Activated CD4-positive, alpha-beta memory T cell treated with anti-CD3 and anti-CD28 coated beads, Interleukin-2, amount 10 ng/mL, durations not matched to agents 7 days and 5 days (primary cell): ENCODE measurements at places on chromosomes 4 and X.
A peak's percentile ranks its signal among the peaks of the same experiment; 100 is the strongest.

GRCh38 chrX:123803331-123803983 lies 56.4 kb upstream of the XIAP start:
- peaks cover 6% of the 10 kb centered on the region for H3K4me1 ChIP-seq
- H3K36me3 ChIP-seq, result no peaks in the 10 kb centered on the region
- H3K27me3 ChIP-seq, result no peaks in the 10 kb centered on the region
- no peak overlapping the region for H3K27ac ChIP-seq
- no peak overlapping the region for H3K4me3 ChIP-seq

GRCh38 chr4:7719354-7720174 lies 220.1 kb downstream of the AFAP1 start:
- H3K4me1 ChIP-seq, result no peaks in the 10 kb centered on the region
- DNase-seq, result peak; percentile 63
- no peaks in the 10 kb centered on the region for H3K36me3 ChIP-seq
- peaks cover 10% of the 10 kb centered on the region for H3K27me3 ChIP-seq

DNA sequence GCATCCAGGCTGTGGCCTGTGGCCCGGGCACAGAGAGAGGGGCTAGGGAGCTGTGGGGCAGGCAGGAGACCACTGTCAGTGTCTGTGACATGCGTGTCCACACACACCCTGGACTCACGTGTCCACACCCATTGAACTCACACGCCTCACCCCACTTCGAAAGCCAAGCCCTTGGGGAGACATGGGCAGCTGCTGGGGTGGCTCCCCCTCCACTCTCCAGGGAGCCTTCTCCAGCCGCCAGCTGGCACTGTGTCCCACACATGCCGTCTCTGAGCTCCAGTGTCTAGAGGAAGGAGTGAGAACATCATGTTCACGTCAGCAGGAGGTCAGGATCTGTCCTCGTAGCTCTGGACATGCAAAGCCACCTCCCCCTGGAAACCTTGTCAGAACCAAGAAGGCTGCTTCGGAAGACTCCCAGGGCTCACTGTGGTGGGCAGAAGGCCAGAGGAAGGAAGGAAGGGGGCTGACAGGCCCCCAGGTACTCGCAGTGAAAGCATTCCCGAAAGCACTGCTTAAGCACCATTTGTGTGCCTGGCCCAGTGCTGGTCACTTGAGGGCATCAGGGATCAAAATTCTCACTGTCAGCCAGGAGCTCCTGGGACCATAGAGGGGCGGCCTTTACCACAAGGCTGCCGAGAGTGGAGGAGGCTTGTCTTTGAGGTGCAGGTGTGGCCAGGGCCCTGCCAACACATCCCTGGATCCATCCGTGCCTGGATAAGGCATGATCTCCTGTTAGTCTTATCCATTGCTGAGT lies 61.4 kb downstream of the HTRA3 start:
- H3K27ac ChIP-seq, result no peak overlapping the region
- H3K4me3 ChIP-seq, result no peak overlapping the region
- no peaks in the 10 kb centered on the region for H3K36me3 ChIP-seq
- no peak for DNase-seq

DNA sequence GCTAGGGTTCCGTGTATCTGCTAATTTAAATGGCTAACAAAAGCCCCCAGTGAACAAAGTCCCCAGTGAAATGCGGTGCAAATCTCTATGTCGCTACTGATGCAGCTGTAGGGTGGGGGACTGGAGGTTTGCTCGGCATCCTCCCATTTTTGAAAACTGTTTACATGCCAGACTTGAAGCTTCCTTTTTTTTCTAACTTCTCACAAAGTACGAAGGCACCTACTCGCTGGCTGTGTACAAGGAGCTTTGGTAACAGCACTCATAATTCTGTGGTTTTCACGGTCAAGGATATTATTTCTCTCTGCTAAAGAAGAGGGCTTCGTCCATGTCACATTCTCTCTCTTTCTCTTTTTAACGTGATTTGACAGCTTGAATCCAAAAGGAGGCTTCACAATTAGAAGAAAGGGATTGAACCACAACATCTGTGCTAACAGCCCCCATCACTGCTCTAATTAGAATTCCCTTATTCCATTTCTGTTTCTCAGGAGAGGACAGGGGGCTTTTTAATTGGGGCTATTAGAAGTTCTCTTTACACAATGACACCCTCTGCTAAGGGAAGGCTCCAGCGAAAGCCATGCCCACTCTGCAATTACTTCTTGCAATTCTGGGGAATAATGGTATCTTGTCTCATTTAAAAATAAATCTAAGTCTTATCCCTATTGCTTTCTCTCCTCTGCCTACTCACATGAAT lies 46.7 kb downstream of the TMEM156 start:
- no peaks in the 10 kb centered on the region for H3K27me3 ChIP-seq
- peak overlapping the region; percentile 77 for H3K27ac ChIP-seq
- peaks cover 74% of the 10 kb centered on the region for H3K4me1 ChIP-seq
- peaks cover 73% of the 10 kb centered on the region for H3K36me3 ChIP-seq
- H3K4me3 ChIP-seq, result peak overlapping the region; percentile 50

DNA sequence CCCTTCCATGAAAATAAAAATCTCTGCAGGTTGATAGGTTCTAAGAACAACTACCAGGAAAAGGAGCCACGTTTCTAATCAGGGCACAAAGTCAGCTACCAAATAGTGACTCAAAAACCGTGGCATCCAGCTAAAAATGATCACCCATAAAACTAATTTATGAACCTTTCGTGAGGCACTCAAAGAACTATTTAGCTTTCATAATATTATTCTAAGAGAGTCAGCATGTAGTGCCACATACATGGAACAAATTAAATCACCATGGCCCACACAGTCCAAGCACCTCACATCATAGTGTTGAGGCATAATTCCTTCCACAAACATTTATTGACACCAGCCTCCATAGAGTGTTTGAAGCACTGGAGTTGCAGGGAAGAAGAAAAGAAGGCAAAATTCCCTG lies 252.0 kb upstream of the PPARGC1A start:
- no peak overlapping the region for H3K27ac ChIP-seq
- DNase-seq, result no peak
- H3K27me3 ChIP-seq, result no peaks in the 10 kb centered on the region
- no peak overlapping the region for H3K4me3 ChIP-seq
- H3K36me3 ChIP-seq, result no peaks in the 10 kb centered on the region

DNA sequence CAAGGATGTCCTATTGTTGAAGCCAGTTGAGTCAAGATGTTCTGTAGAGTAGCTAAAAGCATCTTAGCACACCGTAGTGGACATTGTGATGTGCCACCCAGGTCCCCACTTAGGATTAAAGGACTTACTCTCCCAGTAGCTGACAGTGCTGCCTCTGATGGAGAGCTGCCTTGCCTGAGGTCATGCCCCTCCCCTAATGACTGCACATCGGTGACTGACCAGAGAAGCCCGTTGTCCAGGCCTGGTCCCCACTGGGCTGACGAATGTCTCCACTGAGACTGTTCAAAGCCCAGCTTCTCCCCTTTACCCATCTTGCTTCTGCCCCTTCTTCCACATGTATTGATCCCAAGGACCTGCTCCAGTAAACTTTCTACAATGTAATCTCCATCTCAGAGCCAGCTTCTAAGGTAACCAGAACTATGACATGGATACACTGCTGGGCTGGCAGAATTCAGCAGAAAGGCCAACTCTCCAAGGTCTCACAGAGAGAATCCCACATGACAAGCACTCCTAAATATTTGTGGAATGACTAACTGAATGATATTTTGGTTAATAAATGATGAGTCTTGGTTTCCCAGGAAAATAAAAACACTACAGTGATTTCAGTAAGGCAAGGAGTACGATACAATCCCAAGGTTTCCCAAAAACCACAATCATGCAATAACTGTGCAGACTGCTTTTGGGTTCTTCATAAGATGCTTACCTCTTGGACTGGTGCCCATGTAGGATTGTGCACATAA lies 82.4 kb upstream of the TMEM150C start:
- H3K36me3 ChIP-seq, result no peaks in the 10 kb centered on the region
- no peak overlapping the region for H3K4me3 ChIP-seq
- no peak overlapping the region for H3K27ac ChIP-seq
- no peaks in the 10 kb centered on the region for H3K4me1 ChIP-seq
- peaks cover 4% of the 10 kb centered on the region for H3K27me3 ChIP-seq

DNA sequence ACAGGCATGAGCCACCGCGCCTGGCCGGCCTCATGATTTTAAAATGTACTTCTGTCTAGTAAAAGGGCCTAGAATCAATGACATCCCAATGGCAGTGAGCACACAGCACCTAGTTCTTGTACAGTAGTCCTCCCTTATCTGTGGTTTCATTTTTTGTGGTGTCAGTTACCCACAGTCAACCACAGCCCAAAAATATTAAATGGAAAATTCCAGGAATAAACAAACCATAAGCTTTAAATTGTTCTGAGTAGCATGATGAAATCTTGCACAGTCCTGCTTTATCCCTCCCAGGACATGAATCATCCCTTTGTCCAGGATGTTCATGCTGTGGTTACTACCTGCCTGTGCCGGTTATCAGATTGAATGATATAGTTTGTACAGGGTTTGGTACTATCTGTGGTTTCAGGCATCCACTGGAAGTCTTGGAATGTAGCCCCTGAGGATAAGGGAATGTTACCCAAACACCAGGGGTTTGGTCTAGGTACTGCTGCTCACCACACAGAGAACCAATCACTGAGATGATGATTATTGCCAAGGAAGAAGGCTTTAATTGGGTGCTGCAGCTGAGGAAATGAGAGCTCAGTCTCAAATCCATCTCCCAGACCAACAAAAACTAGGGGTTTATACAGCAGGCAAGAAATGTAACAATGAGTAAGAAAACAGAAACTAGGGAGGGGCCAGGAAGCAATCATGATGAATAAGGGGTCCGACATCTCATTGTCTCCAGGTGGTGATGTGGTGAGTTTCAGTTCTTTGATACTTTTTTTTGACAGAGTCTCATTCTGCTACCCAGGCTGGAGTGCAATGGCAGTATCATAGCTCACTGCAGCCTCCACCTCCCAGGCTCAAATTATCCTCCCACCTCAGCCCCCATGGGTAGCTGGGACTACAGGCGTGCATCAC lies 16.2 kb upstream of the FHL1 start:
- H3K27me3 ChIP-seq, result no peaks in the 10 kb centered on the region
- no peak for DNase-seq
- H3K27ac ChIP-seq, result peak overlapping the region; percentile 74
- H3K4me1 ChIP-seq, result peaks cover 14% of the 10 kb centered on the region
- peaks cover 5% of the 10 kb centered on the region for H3K36me3 ChIP-seq

DNA sequence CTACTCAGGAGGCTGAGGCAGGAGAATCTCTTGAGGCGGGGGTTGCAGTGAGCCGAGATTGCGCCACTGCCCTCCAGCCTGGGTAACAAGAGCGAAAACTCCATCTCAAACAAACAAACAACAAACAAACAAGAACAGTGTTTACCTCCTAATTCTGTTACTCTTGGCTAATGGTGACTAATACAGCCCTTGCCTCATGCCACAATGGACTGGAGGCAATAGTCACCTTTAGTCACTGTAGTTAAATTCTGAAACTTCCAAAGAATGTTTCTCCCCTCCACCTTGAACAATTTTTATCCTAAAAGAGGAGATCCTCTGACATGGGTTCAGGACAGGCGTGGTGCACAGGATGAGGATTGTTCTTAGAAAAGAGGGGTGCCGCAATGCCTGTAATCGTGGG lies 241.2 kb upstream of the CTSO start:
- H3K27ac ChIP-seq, result no peak overlapping the region
- no peaks in the 10 kb centered on the region for H3K36me3 ChIP-seq
- no peaks in the 10 kb centered on the region for H3K27me3 ChIP-seq
- no peak overlapping the region for H3K4me3 ChIP-seq
- DNase-seq, result no peak
- H3K4me1 ChIP-seq, result no peaks in the 10 kb centered on the region

- no peak overlapping the region for H3K27ac ChIP-seq
- H3K4me1 ChIP-seq, result peaks cover 5% of the 10 kb centered on the region
- H3K4me3 ChIP-seq, result no peak overlapping the region
- no peaks in the 10 kb centered on the region for H3K36me3 ChIP-seq
- H3K27me3 ChIP-seq, result peaks cover 14% of the 10 kb centered on the region
- no peak for DNase-seq
Observed at GRCh38 chr4:158176108-158176507, 3.3 kb upstream of the GASK1B start.

- peaks cover 52% of the 10 kb centered on the region for H3K4me1 ChIP-seq
- peak overlapping the region; percentile 80 for H3K27ac ChIP-seq
- H3K36me3 ChIP-seq, result peaks cover 36% of the 10 kb centered on the region
- DNase-seq, result no peak
Observed at GRCh38 chr4:55397520-55398321, 2.0 kb downstream of the TMEM165 start.

DNA sequence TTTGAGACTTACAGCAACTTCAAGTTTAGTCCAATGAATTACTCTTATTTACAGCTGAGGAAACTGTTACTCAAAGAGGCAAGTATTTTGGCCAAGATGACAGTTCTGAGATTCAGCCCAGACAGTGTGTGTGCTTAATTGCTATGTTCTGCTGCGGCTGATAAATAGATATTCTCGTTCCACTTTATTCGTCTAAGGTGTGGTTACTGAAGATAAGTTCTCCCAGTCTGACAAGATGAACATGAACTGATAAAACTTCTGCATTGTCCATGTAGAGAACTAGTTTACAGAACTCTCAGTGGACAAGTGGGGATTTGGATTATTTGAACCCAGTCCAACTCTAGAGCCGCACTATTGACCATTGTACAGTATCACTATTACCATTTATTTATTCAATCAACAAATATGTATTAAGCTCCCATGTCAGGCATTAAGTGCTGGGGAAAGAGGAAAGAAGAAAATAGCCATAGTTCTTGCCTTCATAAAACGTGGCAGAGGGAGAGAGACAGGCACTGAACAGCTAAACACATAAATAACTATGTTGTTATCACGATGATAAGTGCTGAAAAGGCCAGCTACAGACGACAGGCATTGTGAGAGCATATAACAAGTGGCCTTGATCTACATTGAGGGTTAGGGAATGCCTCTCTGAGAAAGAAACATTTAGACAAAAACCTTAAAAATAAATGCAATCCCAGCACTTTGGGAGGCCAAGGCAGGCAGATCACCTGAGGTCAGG lies 4.0 kb upstream of the DHX15 start:
- H3K27ac ChIP-seq, result no peak overlapping the region
- peaks cover 8% of the 10 kb centered on the region for H3K36me3 ChIP-seq
- DNase-seq, result no peak
- H3K4me3 ChIP-seq, result no peak overlapping the region
- H3K27me3 ChIP-seq, result peaks cover 7% of the 10 kb centered on the region
- H3K4me1 ChIP-seq, result peaks cover 14% of the 10 kb centered on the region

- H3K36me3 ChIP-seq, result peaks cover 33% of the 10 kb centered on the region
- H3K4me1 ChIP-seq, result peaks cover 55% of the 10 kb centered on the region
- H3K27me3 ChIP-seq, result no peaks in the 10 kb centered on the region
- peak within 1 kb of the TSS; percentile 82 for H3K4me3 ChIP-seq
Observed at GRCh38 chrX:136780763-136781162, at the start of gene ARHGEF6. TSS of gene ARHGEF6 (minus strand) at chrX:136780932. CDS start at chrX:136780882, 50 bp downstream.
